ENCODE measurements at places on chromosomes 11 and 22.

- peak; percentile 51 for DNase-seq
These were observed 105.6 kb downstream of the ATXN10 start for GRCh38 chr22:45777046-45777851.

DNA sequence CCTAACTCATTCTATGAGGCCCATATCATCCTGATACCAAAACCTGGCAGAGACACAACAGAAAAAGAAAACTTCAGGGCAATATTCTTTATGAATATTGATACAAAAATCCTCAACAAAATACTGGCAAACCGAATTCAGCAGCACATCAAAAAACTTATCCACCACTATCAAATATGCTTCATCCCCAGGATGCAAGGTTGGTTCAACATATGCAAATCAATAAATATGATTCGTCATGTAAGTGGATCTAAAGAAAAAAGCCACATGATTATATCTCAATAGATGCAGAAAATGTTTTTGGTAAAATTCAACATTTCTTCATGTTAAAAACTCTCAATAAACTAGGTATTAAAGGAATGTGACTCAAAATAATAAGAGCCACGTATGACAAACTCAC lies 40.9 kb downstream of the JRKL start:
- DNase-seq, result no peak

- DNase-seq, result no peak
These were observed 50.3 kb upstream of the E2F8 start for GRCh38 chr11:19291064-19291463.

DNA sequence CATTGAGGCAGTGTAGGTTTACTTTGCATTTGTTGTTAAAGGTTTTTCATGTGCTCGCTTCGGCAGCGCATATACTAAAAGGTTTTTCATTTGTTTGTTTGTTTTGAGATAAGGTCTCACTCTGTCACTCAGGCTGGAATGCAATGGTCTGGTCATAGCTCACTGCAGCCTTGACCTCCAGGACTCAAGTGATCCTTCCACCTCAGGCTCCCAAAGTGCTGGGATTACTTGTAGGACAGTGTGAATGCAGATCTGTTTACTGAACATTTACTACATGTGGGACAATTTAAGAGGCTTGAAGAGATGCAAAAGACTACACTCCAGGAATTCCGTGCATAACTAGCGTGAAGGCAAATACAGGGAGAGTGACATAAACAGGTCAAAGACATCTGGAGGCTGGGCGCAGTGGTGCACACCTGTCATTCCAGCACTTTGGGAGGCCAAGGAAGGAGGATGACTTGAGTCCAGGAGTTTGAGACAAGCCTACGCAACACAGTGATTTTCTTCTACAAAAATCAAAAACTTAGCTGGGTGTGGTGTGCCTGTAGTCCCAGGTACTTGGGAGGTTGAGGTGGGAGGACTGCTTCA lies 34.1 kb downstream of the YPEL1 start:
- no peak for DNase-seq

- no peak for DNase-seq
These were observed 754 bp downstream of the OR52A1 start for GRCh38 chr11:5153574-5154431.

GRCh38 chr11:129440028-129440713 lies 64.5 kb downstream of the BARX2 start:
- DNase-seq, result no peak

DNA sequence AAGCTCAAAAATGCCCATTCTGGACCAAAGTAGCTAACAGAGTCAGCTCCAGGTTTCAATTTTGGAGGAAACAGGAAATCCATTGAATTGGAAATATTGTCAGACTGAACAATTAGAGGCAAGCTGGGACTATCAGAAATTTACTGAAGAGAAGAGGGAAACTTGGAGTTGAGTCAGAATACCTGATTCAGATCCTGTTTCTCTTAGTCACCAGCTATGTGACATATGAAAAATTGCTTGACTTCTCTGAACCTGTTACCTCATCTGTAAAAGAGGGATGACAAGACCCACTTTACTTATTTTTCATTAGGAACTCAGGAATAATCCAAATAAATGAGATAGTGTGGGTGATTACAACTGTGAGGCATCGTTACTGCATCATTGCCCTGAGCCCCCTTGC lies 148.9 kb upstream of the CADM1 start:
- DNase-seq, result peak; percentile 45

DNA sequence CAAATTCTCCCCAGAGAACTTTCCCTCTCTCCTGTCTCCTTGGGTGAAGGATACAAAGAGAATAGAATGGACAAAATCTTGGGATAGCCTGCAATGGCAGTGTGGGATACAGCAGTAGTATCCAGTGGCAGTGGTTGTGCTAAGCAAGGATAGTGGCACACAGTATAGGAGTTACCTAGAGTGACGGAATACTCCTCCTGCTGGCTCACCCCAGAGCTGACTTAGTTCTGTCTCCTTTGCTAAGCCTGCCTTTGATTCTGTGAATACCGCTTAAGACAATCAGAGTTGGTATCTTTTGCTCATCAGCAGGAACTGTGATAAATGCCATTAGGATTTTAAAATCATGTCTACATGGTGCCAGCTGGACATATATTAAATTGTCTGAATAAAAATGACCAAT lies 404.3 kb downstream of the JRKL start:
- DNase-seq, result no peak

DNA sequence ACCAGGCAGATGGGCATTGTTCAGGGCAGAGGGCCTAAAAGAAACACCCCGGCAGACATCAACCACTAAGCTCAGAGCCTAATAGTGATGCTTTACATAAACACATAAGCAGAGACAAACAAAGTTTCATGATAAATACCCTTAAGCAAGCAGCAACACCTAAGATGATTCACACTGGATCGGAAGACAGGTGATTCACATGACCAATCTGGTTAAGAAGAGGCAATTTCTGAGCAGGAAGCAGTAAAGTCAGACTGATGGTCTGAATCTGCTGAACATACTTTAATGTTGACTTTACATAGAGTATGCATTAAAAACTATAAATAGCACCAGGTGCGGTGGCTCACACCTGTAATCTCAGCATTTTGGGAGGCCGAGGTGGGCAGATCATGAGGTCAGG lies 56.1 kb downstream of the SYN3 start:
- DNase-seq, result no peak

- DNase-seq, result no peak
These were observed 15.1 kb downstream of the DGKZ start for GRCh38 chr11:46362156-46363030.

- no peak for DNase-seq
These were observed 893.9 kb downstream of the OPCML start for GRCh38 chr11:132638423-132638822.

- peak; percentile 29 for DNase-seq
These were observed 406.0 kb downstream of the MIAT start for GRCh38 chr22:27063406-27063805.

- no peak for DNase-seq
These were observed 15.4 kb upstream of the ST14 start for GRCh38 chr11:130144141-130144540.

DNA sequence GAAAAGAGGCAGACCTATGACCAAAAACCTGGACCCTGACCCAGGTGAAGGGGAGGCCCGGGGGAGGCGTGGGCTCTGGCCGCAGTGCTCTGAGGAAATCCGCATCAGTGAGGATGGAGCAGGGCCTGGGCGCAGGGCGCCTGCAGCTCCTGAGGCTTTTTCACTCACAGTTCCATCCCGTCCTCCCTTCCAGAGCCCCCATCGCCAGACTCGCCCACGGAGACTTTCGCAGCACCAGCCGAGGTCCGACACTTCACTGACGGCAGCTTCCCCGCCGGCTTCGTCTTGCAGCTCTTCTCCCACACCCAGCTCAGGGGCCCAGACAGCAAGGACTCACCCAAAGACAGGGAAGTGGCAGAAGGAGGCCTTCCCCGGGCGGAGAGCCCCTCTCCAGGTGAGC lies 5.4 kb downstream of the SPINDOC start:
- DNase-seq, result no peak

DNA sequence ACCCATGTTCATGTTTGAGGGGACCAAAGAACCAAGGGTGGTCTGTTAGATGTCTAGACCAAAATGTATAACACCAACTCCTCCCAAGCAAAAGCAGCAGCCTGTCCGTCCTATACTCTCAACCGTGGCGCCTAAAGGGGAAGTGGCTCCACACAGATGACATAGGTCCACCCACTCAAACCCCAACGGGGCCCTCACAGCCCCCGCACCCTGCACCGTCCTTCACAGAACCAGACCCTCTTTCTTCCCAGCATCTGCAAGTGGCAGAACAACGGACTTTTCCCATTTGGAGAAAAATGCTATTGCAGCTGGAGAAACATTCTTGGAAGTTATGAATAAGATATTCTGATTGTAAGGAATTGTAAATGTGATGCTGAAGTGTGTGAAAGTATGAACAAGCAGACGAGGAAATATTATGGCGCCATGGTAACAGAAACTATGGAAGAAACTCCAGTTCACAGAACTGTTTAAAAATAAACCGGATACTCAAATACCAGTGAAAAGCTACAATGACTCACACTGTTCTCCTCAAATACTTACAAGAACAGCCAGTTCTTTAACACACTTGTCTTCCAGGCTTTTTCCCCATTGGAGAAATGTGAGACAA lies 76.5 kb upstream of the ARFGAP3 start:
- peak; percentile 91 for DNase-seq

DNA sequence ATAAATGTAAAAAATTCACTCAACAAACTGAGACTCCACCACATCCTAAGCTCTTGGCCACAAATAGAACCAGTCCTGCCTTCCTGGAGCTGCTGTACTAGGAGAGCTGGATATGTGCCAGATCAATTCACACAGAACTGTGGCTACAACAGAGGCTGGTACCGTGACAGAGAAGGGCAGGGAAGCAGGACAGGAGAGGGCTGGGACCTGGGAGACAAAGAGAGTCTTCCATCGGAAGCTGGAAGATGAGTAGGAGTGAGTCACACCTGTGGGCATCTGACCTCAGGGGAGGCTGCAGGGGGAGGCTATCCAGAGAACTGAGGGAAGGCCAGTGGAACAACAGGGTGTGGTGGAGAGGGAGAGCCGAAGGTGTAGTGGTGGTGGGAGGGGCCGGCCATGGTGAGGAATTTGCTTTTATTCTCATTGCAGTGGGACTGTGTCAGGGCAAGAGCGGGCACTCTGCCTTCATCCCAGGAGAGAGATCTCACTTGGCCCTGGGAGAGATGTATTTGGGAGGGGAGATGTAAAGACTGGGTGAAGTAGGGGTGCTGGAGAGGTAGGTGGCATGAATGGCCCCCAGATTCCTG lies 1.9 kb upstream of the LTBP3 start:
- DNase-seq, result peak; percentile 45

DNA sequence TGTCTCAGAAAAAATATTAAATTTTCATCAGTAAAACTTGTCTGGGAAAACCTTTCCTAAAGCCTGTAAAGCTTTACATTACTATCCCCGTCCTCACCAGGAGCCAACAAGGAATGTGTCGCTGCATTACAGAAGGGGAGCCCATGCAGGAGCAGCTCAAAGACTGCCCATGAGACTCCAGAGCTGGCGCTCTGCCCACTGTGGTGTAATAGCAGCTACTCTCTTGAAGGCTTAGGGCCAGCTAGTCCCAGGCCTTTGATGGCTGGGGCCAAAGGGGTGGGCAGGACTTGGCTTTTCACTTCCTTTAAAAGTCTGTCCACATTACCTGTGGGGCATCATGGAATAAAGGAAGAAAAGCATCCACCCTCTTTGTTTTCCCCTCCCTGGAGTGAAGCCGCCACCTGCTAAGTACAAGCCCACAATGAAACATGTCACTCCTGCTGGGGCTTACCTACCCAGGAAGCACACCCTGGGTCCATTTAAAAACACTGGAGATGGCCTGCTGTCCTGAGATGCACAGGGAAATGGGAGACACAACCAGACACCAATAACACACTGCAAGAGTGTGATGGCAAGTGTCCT lies 150.7 kb downstream of the ADAMTS15 start:
- DNase-seq, result peak; percentile 47

GRCh38 chr11:82718307-82718706 lies 15.4 kb downstream of the FAM181B start:
- peak; percentile 31 for DNase-seq

All from fibroblast of skin of abdomen (primary cell).